T-helper 17 cell (primary cell): ENCODE measurements at places on chromosomes 6 and 20. TPM values are rescaled to one million over a fixed set of nuclear protein-coding genes. Genes with fewer than 3 reads are reported as not detected.
A peak's percentile ranks its signal among the peaks of the same experiment; 100 is the strongest.

- H3K36me3 ChIP-seq: peaks cover 5% of the 10 kb centered on the region
- peak overlapping the region; percentile 95 for H3K27ac ChIP-seq
- peak overlapping the region; percentile 93 for H3K4me3 ChIP-seq
- peaks cover 5% of the 10 kb centered on the region for H3K27me3 ChIP-seq
- H3K4me1 ChIP-seq: peaks cover 27% of the 10 kb centered on the region
- DNase-seq: peak; percentile 81
These were observed 31.9 kb downstream of the NTSR1 start for GRCh38 chr20:62740286-62741141.

DNA sequence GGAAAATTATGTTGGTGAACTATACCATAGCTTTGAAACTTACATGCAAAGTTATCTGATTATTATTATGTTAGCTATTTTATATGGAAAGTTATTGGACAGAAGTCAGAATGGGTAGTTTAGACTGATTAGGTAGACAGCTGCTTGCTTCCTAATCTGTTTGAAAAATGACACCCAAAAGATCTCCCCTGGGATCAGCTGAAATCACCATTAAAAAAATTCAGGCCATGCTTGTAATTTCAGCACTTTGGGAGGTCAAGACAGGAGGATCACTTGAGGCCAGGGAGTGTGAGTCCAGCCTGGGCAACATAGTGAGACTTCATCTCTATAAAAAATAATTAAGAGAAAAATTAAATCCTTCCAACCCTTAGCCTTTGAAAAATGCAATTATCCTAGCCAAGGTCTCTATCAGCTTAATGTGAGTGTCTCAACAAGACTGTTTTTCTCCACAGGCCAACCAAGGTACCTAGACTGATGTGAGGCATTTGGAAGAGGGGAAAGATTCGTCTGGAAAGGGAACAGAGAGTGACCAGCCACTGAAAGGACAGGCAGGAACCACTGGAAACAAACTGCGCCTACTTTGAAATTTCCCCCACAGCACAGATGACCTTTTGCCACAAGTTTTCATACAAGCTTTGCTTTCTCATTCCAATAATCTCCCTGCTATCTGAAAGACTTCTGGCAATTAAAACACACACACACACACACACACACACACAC lies 232.3 kb downstream of the GMPR start:
- no peaks in the 10 kb centered on the region for H3K27me3 ChIP-seq
- peaks cover 42% of the 10 kb centered on the region for H3K4me1 ChIP-seq
- H3K4me3 ChIP-seq: peak overlapping the region; percentile 46
- peaks cover 7% of the 10 kb centered on the region for H3K36me3 ChIP-seq

- peaks cover 2% of the 10 kb centered on the region for H3K36me3 ChIP-seq
- no peak overlapping the region for H3K27ac ChIP-seq
- DNase-seq: no peak
- peaks cover 34% of the 10 kb centered on the region for H3K27me3 ChIP-seq
- no peaks in the 10 kb centered on the region for H3K4me1 ChIP-seq
These were observed 30.0 kb upstream of the QKI start for GRCh38 chr6:163384510-163384909.

GRCh38 chr20:20286061-20286460 lies 81.8 kb upstream of the INSM1 start:
- H3K27ac ChIP-seq: no peak overlapping the region
- peaks cover 7% of the 10 kb centered on the region for H3K27me3 ChIP-seq
- H3K36me3 ChIP-seq: no peaks in the 10 kb centered on the region
- H3K4me1 ChIP-seq: no peaks in the 10 kb centered on the region
- H3K4me3 ChIP-seq: no peak overlapping the region

- H3K4me3 ChIP-seq: no peak overlapping the region
- no peaks in the 10 kb centered on the region for H3K36me3 ChIP-seq
- H3K4me1 ChIP-seq: no peaks in the 10 kb centered on the region
- H3K27ac ChIP-seq: no peak overlapping the region
These were observed 40.4 kb downstream of the FAM184A start for GRCh38 chr6:119037941-119038623.

DNA sequence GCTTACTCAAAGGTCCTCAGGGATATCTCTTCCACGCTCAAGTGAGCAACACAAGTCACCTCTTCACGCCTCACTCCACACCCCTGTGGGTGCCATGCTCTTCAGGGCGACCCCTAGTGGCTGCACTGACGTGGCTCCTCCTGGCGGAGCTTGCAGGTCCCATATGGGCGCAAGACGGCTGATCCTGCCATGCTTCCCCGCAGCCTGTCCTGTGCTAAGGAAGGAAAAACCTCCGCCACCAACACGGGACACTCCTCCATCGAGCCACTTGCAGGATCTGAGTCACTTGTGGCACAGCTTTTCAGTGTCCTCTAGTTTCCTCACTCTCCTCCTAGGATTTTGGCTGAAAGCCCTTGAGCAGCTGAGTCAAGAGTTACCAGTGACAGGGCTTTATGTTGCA lies 90.7 kb downstream of the KHDC1L start:
- no peak for DNase-seq
- H3K4me3 ChIP-seq: no peak overlapping the region
- H3K27ac ChIP-seq: no peak overlapping the region
- peaks cover 8% of the 10 kb centered on the region for H3K27me3 ChIP-seq
- no peaks in the 10 kb centered on the region for H3K36me3 ChIP-seq

DNA sequence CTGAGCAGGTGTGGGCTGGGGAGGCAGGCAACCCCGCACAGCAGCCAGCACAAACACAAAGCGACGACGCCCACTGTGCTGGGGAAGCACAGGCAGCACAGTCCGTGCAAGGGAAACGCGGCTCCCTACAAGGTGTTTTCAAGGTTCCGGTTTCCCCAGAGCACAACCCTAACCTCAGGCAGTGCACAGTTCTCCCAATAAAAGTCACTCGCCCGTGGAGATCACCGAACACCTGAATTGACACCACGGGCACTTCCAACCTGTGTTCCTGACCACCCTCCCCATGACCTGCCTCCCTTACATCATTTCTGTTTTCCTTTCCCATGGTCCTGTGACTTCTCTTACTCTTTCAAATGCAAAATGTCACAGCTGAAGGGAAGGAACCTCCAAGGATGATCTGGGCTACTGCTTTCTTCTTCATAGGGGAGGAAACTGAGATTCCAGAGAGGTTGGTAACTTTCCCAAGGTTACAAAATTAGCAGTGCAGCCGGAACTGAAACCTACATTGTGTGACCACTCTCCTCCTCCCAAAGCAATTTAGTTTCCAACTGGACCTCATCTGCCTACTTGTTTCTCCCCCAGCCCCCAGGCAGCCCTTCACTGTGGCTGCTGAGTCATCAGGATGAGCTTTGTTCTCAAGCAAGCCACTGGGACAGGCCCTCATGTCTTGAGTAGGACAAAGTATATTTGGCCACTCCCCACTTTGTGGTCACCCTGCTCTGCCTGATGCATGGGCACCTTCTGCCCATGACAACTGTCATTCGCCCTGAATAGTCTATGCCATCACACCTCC lies 125.3 kb downstream of the ATXN1 start:
- H3K27me3 ChIP-seq: no peaks in the 10 kb centered on the region
- H3K27ac ChIP-seq: no peak overlapping the region
- no peak for DNase-seq
- peak overlapping the region; percentile 31 for H3K4me3 ChIP-seq
- H3K4me1 ChIP-seq: peaks cover 37% of the 10 kb centered on the region

TRMT6 gene
- total RNA-seq: 12.8 TPM

SIRPA gene
- total RNA-seq: 2.6 TPM

RUNX2 gene
- 47.6 TPM for total RNA-seq
